ENCODE measurements at places on chromosomes 11 and 22.
A peak's percentile ranks its signal among the peaks of the same experiment; 100 is the strongest.

- DNase-seq = peak; percentile 64
These were observed 584.0 kb upstream of the RAG2 start for GRCh38 chr11:37182031-37182430.

DNA sequence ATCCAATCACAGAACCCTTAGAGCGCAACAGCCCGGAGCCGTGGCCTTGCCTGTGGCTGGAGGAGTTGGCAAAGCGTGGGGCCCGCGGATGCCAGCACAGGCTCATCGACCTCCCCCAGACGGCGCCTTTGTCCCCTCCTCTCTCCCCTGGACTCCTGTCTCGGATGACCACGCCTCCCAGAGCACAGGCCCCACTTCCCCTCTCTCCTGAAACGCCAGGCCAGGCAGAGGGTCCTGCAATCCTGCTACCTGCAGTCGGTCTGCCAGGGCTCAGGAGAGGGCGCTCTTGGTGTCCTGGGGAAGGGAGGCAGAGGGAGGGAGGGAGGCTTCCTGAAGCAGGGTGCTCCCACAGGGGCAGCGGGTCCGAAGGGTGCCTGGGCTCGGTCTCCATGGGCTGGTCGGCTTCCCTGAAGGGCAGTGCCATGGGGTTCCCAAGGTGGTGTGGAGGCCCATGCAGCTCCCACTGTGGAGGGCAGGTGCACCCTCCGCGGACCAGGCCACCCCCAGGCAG lies 16.6 kb upstream of the TTLL12 start:
- DNase-seq = peak; percentile 87

GRCh38 chr22:32926600-32926999 lies 125.1 kb downstream of the TIMP3 start:
- DNase-seq = no peak

DNA sequence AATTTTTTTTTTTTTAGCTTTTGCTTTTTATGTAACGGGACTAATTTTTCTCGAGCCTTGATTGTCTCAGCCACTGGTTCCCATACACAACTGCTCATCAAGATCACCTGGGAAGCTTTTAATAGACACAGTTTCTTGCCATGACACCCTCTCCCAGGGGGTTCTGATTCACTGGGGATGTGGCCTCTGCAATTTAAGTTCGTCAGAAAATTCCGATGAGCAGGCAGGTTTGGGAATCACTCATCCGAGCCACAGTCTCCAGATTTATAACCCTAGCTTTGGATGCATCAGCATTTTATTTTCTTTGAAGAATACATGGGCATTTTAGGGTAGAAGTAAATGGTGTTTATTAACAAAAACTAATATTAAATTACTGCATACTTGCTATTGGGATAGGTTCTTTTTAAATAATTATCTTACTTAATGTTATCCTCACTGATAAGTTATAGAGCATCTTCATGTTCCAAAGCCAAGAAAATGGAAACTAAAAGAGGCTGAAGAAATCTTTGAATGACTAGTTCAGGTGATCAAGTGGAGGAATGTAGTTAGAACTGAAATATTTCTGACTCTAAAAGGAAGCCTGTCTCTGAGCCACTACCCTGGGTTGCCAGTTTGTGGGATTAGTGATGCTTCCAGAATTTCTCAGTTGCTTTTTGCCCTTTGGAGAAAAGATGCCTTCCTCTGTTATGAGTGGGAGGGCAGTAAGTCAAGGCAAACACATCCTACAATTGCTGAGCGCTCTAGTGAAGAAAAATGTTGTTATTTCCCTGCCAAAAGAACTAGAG lies 319.0 kb downstream of the DDX10 start:
- DNase-seq = no peak

DNA sequence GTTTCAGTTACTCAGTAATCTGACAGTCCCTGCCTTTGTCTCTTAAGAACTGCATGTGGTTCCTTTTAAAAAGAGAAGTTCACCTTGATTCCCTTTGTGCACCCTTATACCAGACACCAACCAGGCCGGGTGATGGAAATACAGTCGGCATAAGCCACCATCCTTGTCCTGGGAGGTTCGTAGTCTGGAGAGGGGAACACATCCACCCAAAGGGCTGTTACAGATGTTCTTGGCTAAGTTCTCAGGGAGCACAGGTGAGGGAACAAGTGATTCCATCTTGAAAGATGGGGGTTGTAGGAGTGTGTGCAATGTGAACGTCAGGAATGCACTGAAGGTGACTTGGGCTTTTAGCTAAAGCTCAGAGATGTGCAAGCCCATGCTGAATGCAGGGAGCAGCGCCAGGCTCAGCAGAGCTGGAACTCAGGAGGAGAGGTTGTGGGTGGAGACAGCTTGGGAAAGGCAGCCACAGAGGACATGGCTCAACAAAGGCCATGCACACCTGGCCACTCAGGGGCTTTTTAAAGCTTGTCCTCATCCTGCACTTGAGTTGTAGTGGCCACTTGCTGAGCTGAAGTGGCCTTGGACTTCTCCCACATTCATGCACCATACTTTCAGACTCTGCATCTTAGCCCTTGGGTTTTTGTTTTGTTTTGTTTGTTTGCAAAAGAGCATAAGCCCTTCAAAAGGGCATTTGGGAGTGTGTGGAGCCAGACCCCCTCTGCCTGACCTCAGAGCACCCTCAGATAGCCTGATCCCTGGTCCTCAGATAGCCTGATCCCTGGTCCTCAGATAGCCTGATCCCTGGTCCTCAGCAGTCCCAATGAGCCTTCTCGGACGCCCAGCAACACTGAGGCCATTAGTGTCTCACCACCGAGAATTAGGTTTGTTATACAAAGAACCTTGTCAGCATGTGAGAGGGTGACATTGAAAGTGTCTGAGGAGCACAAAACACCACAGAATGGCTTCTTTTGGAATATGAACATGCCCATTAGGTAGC lies 12.7 kb upstream of the TMA7B start:
- no peak for DNase-seq

DNA sequence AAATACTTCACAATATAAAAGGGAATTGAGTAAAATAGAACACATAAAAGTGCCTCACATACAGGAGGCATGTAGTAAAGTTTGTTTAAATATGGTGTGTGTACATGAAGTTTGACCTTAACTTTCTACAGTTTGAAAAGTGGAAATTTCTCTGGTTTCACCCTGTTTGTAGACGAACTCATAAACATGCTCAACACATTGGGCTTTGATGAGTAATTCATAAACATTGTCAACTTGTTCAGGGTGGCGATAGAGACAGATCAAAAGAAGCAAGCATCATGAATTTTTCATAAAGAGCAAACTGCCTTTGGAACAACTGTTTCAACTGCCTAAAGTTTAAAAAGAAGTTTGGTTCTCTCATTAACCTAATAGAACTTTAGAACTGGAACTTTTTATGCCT lies 9.1 kb downstream of the SLN start:
- DNase-seq = no peak

- no peak for DNase-seq
These were observed 12.8 kb downstream of the PTPRJ start for GRCh38 chr11:47992959-47993820.

DNA sequence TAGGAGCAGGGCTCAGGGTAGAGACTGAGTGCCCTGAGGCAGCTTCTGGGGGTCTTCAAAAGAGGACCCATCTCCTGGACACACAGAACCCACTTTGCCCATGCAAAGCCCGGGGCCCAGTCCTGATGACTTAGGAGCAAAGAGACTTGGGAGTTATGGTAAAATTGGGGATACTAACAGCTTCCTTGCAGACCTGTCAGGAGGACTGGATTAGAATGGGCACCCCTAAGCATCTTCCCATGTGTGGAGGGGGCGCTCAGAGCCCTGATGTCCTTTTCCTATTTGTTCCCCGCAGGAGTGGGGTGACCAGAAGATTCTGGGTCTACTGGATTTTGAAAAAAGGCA lies 100.0 kb downstream of the WNT7B start:
- DNase-seq = no peak

DNA sequence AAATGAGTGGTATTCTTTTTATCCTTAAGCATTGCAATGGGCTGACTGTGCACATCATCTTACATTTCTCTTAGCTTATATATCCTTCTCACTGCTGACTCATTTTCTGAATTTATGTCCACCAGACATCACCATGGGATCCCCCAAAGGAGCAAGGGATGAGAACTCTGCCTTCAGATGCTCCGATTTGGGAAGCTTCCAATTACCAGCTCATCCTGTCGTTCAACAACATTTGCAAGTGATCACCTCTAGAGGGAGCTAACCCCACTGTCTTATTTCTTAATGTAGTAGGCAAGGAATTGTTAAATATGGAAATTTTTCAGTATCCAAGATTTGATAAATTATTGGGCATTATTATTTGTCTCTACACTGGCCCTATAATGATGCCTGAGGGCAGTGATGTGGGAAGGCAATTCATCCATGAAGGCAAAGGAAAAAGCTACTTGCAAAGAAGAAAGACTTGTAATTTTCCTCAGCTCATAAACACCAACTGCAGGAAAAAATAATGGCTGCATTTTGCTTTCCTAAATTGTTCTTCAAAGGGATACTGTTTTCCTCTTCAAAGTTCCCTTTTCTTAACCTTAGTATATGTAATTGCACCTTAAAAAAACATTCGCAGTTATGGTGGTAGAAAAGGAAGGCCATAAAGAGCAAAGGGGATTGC lies 102.4 kb upstream of the FSHB start:
- peak; percentile 21 for DNase-seq

- DNase-seq = no peak
These were observed 2.3 kb downstream of the MTFP1 start for GRCh38 chr22:30427871-30428270.

Data from testis (tissue), 5 donors.